ENCODE measurements at places on chromosomes 16 and 17.

DNA sequence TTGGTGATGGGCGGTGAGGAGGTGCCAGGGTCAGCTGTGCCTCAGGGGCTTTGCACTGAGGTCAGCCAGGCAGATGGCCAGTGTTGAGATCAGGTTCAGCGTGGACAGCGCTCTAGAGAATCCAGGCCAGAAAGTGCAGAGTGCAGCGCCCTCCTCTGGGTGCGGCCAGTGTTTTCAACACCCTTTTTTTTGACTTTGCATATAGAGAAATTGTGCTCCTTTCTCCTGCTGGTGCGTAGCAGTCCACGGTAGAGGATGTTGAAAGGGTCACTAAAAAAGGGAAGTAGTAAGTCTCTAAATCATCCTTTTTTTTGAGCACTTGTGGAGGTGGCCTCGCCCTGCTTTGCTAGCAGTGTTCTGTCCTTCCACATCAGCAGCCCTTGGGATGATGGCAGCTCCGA is 53.9 kb downstream of the BANP start:
- no peak for DNase-seq

DNA sequence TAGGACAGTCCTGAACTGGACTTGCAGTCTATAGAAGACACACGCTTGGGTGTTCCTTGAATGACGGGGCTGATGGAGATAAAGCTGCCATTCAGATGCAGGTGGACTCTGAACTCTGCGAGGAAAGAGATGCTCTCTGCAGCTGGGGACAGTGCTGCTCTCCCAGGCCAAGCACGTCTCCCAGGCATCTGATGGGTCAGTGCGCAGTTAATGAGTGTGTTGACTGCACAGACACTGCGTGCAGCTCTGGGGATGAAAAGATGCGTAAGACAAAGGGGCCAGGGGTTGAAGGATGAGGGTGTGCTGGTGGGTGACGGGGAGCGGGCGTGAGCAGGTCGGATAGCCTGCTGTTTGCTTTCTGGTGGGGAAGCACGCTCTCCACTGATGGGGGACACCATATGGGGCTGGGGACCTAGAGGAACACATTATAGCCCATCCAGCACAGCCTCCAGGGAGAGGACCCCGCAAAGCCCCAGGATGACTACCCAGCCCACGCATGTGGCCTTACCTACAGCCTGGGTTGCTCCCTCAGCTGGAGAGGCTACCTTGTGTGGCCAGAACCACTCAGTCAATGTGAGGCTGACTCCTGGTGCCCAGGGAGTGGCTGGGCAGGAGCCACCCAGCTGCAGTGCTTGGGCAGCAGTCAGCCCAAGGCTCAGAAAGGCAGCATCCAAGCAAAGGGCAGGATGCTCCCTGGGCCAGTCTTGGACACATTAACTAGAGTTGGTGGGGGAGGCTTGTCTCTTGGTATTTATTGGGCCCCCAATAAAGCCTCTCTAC is 246.3 kb downstream of the RBFOX3 start:
- no peak for DNase-seq

DNA sequence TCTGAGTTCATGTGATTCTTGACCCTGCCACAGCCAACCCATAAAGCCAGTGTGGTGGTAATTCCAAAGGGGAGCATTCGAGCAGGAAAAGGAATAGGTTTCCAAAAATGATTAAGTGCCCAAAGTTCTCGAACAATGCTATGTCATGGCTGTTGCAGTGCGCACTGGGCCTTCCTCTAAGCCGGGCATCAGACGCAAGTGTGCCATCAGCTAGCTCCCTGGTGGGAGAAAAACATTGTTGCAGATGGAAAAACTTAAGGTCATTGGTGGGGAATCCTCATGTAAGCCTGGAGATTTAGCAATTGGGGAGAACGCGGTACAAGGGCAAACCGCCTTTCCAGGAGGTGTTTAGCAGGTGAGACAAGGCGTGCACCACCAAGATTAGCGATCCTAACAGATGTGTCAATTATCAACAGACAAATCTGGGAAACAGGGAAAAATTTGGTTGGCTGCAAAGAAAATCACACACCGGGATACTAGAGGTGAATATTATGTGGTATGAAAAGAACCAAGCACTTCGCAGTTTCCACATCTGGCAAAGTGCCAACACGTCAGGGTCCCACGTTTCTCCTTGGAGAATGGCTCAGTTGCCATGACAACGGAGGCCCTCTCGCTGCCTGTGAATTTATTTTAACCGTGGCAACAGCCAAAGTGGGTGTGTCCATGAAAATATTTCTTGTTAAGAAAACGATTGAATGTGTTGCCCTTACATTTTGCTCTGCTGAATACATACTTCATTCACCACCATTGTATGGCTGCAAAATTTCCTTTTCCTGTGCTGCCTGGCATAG is 118.5 kb upstream of the CACNG5 start:
- peak; percentile 77 for DNase-seq

- no peak for DNase-seq
Observed at GRCh38 chr16:23999663-24000062, 163.9 kb downstream of the PRKCB start.

DNA sequence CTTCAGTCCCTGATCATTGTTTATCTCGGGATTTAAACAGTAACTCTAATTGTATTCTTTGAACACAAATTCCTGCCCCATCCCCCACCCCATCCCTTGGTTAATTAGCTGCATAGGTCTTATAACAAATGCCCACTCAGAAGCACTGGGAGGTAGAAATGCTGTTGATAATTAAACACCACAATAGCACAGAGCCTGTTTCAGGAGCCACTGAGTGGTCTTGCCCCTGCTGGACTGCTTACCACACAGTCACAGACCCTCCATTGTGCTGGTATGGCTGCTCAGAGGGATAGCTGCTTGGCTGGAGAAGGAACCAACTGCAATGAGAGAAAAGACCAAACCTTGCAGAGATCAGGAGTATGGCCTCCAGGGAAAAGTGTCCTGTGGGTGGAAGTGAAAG is 214.1 kb downstream of the ANKFN1 start:
- DNase-seq = no peak

GRCh38 chr17:81831957-81832607 is 1.0 kb downstream of the MCRIP1 start:
- no peak for DNase-seq

DNA sequence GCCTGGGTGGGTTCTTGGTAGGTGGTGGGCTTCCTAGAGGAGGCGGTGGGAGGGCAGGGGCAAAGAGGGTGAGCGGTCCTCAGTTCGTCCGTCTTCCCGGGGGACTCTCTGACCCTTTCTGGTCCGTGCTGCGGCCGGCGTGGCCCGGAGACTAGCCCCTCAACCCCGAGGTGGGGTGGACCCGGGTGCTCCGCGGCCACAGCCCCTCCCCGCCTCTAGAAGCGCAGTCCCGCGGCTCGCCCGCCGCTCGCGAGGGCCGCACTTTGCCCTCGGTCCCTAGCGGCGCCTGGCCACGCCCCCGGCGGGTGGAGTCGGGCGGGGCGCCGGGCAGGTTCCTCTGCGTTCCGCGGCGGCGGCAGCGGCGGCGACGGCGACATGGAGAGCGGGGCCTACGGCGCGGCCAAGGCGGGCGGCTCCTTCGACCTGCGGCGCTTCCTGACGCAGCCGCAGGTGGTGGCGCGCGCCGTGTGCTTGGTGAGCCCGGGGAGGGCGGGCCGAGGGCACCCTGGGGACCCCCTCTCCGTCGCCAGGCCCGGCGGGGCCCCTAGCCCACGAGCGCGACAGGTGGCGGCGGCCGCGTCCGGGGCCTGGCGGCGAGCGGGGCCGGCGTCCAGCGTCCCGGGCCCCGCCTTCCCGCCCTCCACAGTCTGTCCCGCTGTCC is at the start of gene SYNGR2:
SYNGR2 (plus strand) TSS at position 340 of the 661 bp plus-strand sequence; CDS start at position 376, 36 bp downstream.
- peak; percentile 80 for DNase-seq

DNA sequence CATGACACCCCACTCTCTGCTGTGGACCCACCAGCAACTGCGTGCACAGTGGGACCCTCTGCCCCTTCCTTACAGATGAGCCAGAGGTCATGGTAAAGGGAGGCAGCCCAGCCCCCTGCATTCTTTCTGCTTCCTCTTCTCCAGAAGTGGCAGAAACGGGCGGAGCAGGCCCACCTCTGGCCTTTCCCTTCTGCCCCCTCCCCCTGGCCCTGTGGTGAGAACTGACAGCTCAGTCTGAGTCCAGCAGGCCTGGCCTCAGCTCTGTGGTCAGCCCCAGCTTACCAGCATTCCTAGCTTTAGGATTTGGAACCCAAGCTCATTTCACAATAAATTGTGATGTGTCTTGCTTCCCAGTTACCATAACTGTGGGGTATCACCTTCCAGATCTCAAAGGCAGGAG is 4.8 kb upstream of the ANKRD11 start:
- DNase-seq = no peak

DNA sequence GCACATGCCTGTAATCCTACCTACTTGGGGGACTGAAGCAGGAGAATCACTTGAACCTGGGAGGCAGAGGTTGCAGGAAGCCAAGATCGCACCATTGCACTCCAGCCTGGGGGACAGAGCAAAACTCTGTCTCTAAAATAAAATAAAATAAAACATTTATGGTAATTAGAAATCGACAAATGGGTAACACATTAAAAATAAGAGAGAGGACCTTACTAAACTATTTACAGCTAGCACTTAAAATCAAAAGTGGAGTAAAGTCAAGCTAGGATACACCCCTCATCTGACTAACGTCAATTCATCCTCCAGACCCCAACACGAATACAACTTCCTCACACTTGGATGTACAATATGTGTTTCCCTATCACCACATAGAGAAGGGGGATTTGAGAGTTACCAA is 27.8 kb upstream of the RHOT1 start:
- no peak for DNase-seq

DNA sequence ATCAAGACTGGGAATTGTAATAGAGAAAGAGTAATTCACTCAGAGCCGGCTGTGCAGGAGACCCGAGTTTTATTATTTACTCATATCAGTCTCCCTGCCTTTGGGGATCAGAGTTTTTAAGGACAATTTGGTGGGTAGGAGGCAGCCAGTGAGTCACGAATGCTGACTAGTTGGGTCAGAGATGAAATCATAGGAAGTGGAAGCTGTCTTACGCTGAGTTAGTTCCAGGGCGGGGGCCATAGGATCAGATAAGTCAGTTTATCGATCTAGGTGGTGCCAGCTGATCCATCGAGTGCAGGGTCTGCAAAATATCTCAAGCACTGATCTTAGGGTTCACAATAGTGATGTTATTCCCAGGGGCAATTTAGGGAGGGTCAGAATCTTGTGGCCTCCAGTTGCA is 20.2 kb upstream of the GUCY2D start:
- DNase-seq = no peak

DNA sequence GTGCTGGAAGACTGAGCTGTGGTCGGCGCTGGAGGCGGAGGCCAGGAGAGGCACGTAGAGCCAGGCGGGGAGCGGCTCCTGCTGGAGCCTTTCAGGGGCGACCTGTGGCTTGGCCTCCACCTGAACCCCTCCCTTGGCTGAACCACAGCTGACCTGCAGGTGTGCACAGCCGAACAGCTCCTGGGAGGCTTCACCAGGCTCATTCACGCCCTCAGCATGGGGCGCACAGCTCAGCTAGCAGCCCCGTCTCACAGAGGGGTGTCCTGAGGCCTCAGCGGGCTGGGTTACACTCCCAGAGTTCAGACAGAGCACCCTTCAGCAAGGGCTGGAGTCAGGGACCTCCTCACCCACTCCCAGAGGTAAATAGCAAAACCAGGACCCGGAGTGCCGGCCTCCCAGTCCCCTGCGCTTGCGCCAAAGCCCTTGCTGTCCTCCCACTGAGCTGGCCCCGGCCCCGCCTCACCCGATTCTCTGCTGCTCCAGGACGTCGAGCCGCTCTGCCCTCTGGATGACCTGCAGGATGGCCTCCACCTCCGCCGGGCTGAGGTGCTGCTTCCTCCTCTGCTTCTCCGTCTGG is 31.7 kb downstream of the RPH3AL start:
- DNase-seq = peak; percentile 77

GRCh38 chr17:30091771-30092170 is 24.8 kb upstream of the NSRP1 start:
- DNase-seq = no peak

DNA sequence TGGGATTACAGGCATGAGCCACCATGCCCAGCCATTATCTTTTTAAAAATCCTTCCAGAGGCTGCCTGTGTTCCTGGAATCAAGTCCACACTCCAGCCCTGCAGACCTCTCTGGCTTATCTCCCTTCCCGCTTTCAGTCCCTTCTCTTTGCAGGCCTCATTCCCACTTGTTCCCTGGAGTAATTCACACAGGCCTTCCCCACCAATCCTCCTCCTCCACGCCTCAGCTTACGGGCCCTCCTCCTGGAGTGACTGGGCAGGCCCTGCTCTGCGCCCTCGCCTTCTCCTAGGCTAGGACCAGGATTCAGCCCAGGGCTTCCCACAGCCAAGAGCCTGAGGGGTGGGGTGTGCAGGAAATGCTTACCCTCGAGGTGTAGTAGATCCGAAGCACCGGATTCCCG is 2.8 kb downstream of the CDIPT start:
- DNase-seq = no peak

DNA sequence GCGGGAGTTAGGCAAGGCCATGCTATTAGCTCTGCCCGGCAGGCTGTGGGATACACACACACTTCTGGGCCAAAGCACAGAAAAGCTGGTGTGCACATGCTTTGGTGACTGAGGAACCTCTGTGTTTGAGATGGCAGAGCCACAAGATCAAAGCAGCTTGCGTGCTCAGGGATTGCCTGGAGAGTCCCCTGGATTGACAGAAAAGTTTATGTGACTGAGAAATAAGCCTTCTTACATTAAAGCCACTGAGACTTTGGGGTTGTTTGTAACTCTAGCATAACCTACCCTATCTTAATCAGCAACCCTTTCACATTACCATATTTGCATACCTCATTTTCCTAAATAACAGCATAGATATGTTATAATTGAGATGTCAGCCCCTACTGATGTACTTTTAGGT is 69.3 kb downstream of the MYO1D start:
- DNase-seq = no peak

GRCh38 chr17:80445007-80445725 is 30.2 kb downstream of the ENDOV start:
- no peak for DNase-seq
